ENCODE measurements at places on chromosomes 7 and 10.

GRCh38 chr10:43117031-43117776, 21.0 kb upstream of the CSGALNACT2 start:
- DNase-seq: no peak

DNA sequence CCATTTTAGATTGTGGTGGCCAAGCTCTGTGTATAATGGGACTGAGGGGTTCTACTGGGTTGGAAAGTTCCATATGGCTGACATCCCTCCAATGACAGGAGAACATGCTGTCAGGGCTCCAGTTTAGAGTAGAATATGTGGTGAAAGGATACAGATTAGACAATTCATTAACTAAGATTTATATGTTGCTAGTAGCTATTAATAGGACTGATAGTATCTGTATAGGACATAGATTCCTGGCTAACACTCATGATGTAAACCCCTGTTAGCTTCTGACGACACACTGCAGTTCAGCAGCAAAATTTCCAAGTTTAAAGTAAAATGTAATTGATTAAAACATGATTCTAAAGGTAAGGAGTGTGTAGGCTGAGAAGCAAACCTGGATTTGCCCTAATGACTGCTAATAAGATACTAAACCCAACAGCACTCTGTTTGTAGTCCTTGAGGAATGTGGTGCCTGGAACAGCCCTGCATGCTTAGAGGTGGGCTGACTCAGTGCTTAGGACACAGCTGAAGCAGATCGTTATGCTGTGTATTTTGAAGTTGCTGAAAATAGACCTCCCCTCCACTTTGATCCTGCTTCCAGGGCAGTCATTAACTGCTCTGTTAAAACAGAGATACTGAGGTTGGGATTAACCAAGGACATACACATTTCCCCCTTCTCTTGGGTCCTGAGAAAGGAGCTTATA, 1129.6 kb downstream of the SORCS3 start:
- no peak for DNase-seq

DNA sequence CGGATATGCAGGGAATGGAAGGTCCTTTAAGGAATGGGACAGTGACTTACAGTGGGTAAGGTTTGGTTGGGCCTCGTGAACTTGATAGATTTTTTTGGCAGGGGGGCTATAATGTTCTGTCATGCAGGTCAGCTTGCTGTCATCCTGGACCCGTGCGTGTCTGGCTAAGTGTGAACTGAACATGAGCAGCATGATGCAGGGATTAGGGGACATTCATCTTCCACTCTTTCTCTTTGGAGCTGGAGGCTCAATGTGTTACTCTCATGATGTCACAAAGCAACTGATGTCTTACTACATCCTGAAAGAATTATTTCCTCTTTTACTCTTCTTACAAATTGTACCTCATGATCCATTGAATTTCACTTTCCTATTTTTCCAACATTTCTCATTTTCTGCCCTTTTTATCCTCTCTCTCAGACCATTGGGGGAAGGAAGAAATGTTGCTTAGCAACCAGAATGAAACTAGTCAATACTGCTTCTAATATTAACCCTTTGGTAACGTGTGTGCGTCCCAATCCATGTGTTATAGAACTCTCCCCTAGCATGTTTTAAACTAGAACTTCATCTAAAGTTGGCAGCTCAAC, 549.1 kb downstream of the LRMDA start:
- no peak for DNase-seq

DNA sequence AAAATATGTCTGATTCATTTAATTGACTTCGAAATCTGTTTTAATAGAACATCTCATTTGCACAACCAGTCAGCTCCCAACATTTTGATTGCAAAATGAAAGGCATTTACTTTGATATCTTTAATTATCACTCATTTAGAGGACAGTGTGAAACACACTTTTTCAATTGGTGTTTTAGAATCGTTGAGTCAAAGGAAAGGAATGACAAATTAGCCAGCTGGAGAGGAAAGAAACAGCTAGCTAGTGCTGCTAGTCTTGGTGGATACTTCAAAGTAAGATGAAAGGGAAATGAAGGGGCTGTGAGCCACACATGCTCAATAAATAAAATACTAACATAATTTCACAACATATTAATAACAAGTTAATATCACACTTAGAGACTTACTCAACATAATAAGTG, 570.2 kb downstream of the PHTF2 start:
- no peak for DNase-seq

DNA sequence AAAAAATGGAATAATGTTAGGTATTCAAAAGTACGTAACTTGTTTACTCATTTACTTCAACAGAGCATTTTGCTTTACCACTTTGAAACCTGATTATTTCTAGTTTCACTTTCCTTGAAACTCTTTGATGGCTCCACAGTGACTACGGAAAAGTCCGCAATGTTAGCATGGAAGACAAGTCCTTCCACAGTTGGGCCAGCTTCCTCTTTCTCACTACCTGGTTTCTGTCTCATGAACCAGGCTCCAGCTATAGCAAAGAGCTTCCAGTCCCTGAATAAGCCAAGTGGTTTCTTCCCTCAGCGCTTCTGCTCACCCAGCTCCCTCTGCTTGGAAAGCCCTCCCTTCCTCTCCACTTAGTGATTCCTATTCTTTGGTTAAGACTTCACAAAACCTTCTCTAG, 44.8 kb upstream of the SLC16A12 start:
- DNase-seq: no peak

Measured in NCI-H1436 treated with DMSO at 0.1 percent for 48 hours (cell line).